Central memory CD8-positive, alpha-beta T cell (primary cell): ENCODE measurements at places on chromosomes 5 and 9.

DNA sequence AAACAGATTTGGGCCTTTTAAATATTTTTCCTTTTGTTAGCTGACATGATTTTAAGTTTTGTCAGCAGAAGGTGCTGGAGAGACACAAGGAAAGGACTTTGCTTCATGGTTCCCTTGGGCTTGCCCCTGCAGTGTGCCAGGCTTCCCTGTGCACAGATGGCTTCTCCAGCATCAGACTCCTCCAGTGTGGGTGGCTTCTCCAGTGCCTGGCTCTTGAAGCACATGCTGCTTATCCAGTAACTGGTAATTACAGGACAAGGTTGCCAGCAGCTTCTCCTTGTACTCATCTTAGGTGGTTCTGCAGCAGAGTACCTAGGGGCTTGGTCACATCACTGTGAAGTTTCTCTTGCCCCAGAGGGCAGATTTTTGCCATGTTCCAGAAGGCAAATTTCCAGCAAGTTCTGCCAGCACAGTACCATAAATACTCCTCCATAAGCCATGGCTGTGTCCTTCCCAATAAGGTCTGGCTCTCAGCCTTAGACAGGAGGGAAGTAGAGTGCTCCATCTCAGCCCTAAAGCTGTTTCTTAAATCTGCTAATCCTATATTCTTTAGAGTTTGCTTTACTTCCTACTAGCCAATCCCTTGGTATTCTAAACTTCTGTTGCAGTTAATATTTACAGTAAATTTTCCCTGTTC, 62.4 kb downstream of the PJA2 start:
- no peak overlapping the region for H3K27ac ChIP-seq
- H3K36me3 ChIP-seq = peaks cover 32% of the 10 kb centered on the region
- H3K4me3 ChIP-seq = no peak overlapping the region
- no peak for DNase-seq

DNA sequence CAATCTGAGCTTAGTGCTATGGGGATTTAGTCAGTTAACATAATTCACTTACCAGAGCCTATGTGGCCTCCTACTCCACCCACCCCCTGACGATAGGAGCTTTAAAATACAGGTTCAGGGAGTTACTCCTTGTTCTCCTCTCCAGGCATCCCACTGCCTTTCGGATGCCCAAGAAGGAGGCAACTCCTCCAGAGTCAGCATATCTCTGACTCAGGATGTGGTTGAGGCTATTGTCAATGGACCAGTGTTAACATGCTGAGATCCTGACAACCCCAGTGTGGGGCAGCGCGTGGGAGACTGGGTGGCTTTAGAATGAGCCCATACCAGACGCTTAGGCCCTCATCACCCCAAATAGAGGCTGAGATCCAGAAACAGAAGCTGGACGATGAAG, 27.4 kb downstream of the BICD2 start:
- no peak overlapping the region for H3K4me3 ChIP-seq
- H3K27me3 ChIP-seq = no peaks in the 10 kb centered on the region
- DNase-seq = no peak
- H3K36me3 ChIP-seq = peaks cover 2% of the 10 kb centered on the region
- peak overlapping the region; percentile 41 for H3K27ac ChIP-seq

DNA sequence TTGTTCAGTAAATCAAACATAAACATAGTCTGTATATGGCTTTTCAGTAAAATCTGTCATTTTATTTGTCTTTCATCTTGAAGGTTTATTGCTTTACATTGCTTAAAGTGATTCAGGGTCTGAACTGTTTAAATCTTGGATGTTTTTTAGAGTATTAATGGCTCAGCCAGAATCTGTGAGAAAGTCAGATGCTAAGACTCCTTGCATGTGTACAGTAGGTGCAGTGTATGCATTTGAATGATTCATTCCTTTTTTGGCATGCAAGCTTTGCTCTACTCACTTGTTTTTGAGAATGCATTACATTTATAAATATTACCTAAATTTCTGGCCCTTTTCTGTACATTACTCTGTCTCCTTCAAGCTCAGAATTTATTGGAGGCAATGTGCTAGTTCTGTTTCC, 271.0 kb upstream of the RIOK2 start:
- no peak for DNase-seq
- H3K27me3 ChIP-seq = no peaks in the 10 kb centered on the region
- no peaks in the 10 kb centered on the region for H3K4me1 ChIP-seq
- H3K27ac ChIP-seq = no peak overlapping the region
- no peaks in the 10 kb centered on the region for H3K36me3 ChIP-seq
- no peak overlapping the region for H3K4me3 ChIP-seq

GRCh38 chr5:149410071-149410470, 31.0 kb upstream of the IL17B start:
- DNase-seq = no peak
- no peaks in the 10 kb centered on the region for H3K4me1 ChIP-seq
- peaks cover 35% of the 10 kb centered on the region for H3K27me3 ChIP-seq
- H3K36me3 ChIP-seq = no peaks in the 10 kb centered on the region
- no peak overlapping the region for H3K4me3 ChIP-seq
- H3K27ac ChIP-seq = no peak overlapping the region

- no peaks in the 10 kb centered on the region for H3K27me3 ChIP-seq
- no peak for DNase-seq
- no peaks in the 10 kb centered on the region for H3K4me1 ChIP-seq
- no peak overlapping the region for H3K4me3 ChIP-seq
Measured at GRCh38 chr9:33943389-33943788, 105.3 kb downstream of the UBAP2 start.
